ENCODE measurements at places on chromosomes 11 and 22.

- no peak for DNase-seq
- H3K4me3 ChIP-seq = no peak overlapping the region
- peaks cover 24% of the 10 kb centered on the region for H3K4me1 ChIP-seq
- no peaks in the 10 kb centered on the region for H3K27me3 ChIP-seq
- H3K36me3 ChIP-seq = no peaks in the 10 kb centered on the region
These were observed 152.5 kb upstream of the CADM1 start for GRCh38 chr11:115656669-115657068.

DNA sequence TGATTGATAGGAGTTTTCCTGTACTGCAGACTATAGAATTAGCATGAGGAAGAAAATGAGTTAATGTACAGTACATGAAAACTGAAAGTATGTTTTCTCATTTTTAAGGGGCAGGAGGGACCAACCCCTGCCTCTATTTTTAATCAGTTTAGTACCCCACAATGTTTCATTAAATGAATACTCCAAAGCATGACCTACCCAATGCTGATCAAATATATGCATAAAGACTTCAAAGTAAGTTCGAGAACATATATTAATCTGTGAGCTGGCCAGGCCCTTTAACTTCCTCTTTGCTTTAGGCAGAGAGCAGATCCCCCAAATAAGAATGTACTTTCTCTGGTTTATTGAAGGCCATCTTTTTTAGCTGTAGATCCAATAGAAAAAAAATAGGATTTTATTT, 161.0 kb downstream of the FCHSD2 start:
- no peaks in the 10 kb centered on the region for H3K4me1 ChIP-seq
- no peak for DNase-seq
- no peak overlapping the region for H3K27ac ChIP-seq
- H3K36me3 ChIP-seq = no peaks in the 10 kb centered on the region
- no peaks in the 10 kb centered on the region for H3K27me3 ChIP-seq

GRCh38 chr22:22316589-22316988, 72.0 kb downstream of the VPREB1 start:
- H3K36me3 ChIP-seq = peaks cover 46% of the 10 kb centered on the region
- H3K27ac ChIP-seq = no peak overlapping the region
- H3K4me1 ChIP-seq = no peaks in the 10 kb centered on the region
- DNase-seq = no peak
- H3K4me3 ChIP-seq = no peak overlapping the region

DNA sequence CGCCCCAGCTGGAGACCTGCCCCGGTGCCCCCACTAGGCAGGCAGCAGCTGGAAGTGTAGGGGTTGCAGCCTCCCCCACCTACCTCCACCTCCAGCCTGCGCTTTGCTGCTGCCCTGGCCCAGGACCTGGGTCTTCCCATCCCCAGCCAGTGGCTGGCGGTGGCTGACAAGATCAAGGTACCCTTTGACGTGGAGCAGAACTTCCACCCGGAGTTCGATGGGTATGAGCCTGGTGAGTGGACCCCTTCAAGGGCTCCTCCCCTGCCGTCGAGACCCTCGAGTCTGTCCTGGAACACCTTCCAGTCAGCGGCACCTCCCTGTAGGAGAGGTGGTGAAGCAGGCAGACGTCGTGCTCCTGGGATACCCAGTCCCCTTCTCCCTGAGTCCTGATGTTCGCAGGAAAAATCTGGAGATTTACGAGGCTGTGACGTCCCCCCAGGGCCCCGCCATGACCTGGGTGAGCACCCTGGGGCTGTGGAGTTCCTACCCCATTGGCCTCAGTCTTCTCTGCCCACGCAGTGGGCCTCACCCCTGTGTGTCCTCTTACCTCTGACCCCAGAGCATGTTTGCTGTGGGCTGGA, 4.4 kb downstream of the PGGHG start:
- H3K4me1 ChIP-seq = peaks cover 34% of the 10 kb centered on the region
- DNase-seq = no peak
- H3K4me3 ChIP-seq = no peak overlapping the region
- H3K27me3 ChIP-seq = peaks cover 30% of the 10 kb centered on the region
- no peak overlapping the region for H3K27ac ChIP-seq

GRCh38 chr11:567011-567628, 6.3 kb downstream of the RASSF7 start:
- peaks cover 56% of the 10 kb centered on the region for H3K4me1 ChIP-seq
- no peak overlapping the region for H3K27ac ChIP-seq
- H3K36me3 ChIP-seq = no peaks in the 10 kb centered on the region
- no peak for DNase-seq

GRCh38 chr11:26556582-26556981, 15.5 kb downstream of the MUC15 start:
- no peak for DNase-seq
- H3K4me3 ChIP-seq = no peak overlapping the region
- no peaks in the 10 kb centered on the region for H3K27me3 ChIP-seq
- no peaks in the 10 kb centered on the region for H3K4me1 ChIP-seq

GRCh38 chr11:128323381-128323780, 264.0 kb downstream of the ETS1 start:
- peak; percentile 49 for DNase-seq
- H3K27ac ChIP-seq = no peak overlapping the region
- no peak overlapping the region for H3K4me3 ChIP-seq
- H3K27me3 ChIP-seq = no peaks in the 10 kb centered on the region

DNA sequence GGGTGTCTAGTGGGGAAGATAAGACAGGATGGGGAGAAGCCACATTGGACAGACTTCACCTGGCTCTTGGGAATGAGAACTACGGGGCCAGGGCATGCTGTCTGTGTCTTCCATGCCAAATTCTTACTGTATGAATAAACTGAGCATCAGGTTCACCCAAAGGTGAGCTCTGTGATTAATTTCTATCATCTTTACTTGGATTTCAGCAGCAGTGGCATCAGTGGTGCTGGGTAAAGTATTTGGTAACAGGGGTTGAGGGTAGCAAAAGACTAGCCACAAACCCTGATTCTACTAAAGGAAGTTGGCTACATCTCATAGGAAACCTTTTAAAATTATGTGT, 38.8 kb downstream of the IRAG1 start:
- DNase-seq = no peak
- H3K27ac ChIP-seq = no peak overlapping the region
- no peak overlapping the region for H3K4me3 ChIP-seq
- H3K27me3 ChIP-seq = no peaks in the 10 kb centered on the region

GRCh38 chr11:43819926-43820325, 60.7 kb upstream of the ALKBH3 start:
- H3K36me3 ChIP-seq = no peaks in the 10 kb centered on the region
- H3K27me3 ChIP-seq = no peaks in the 10 kb centered on the region
- no peaks in the 10 kb centered on the region for H3K4me1 ChIP-seq
- H3K27ac ChIP-seq = no peak overlapping the region
- H3K4me3 ChIP-seq = no peak overlapping the region

- H3K27me3 ChIP-seq = peaks cover 84% of the 10 kb centered on the region
- no peak overlapping the region for H3K27ac ChIP-seq
- peaks cover 23% of the 10 kb centered on the region for H3K4me1 ChIP-seq
These were observed 1.4 kb downstream of the KCNC1 start for GRCh38 chr11:17735818-17736578.

GRCh38 chr22:21650280-21650679, 8.2 kb downstream of the SDF2L1 start:
- H3K36me3 ChIP-seq = peaks cover 25% of the 10 kb centered on the region
- H3K27ac ChIP-seq = no peak overlapping the region
- H3K4me3 ChIP-seq = no peak overlapping the region

DNA sequence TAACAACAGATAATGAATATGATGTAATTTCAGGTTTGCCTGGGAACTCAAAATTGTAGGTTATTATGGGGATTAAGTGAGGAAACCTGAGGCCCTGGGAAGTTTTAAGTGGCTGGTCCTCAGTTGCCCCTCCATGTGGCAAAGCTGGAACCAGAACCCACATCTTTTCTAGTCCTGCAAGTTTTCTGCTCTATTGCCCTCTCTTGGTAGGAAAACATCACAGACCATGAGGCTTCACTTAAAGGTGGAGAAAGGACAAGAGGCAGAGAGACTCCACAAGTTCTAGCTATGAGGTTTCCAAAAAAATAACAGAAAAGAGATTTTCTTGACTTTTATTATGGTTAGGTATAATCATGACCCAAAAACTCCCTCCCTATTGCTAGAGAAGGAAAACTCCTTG, 115.5 kb upstream of the DDI1 start:
- H3K4me1 ChIP-seq = peaks cover 1% of the 10 kb centered on the region
- no peaks in the 10 kb centered on the region for H3K27me3 ChIP-seq
- H3K27ac ChIP-seq = no peak overlapping the region
- no peak for DNase-seq
- H3K4me3 ChIP-seq = no peak overlapping the region
- H3K36me3 ChIP-seq = no peaks in the 10 kb centered on the region

- no peaks in the 10 kb centered on the region for H3K27me3 ChIP-seq
- H3K36me3 ChIP-seq = no peaks in the 10 kb centered on the region
- DNase-seq = peak; percentile 24
- no peaks in the 10 kb centered on the region for H3K4me1 ChIP-seq
- H3K27ac ChIP-seq = no peak overlapping the region
- H3K4me3 ChIP-seq = no peak overlapping the region
These were observed 363.5 kb upstream of the PITPNB start for GRCh38 chr22:28282405-28283067.

- no peak overlapping the region for H3K27ac ChIP-seq
- no peak overlapping the region for H3K4me3 ChIP-seq
- peaks cover 2% of the 10 kb centered on the region for H3K4me1 ChIP-seq
- H3K36me3 ChIP-seq = no peaks in the 10 kb centered on the region
- DNase-seq = no peak
These were observed 50.5 kb downstream of the POLD3 start for GRCh38 chr11:74642912-74643311.

GRCh38 chr11:19242179-19242932, 1.6 kb upstream of the E2F8 start:
- DNase-seq = peak; percentile 21
- H3K4me1 ChIP-seq = peaks cover 17% of the 10 kb centered on the region
- peaks cover 32% of the 10 kb centered on the region for H3K27me3 ChIP-seq
- no peaks in the 10 kb centered on the region for H3K36me3 ChIP-seq

DNA sequence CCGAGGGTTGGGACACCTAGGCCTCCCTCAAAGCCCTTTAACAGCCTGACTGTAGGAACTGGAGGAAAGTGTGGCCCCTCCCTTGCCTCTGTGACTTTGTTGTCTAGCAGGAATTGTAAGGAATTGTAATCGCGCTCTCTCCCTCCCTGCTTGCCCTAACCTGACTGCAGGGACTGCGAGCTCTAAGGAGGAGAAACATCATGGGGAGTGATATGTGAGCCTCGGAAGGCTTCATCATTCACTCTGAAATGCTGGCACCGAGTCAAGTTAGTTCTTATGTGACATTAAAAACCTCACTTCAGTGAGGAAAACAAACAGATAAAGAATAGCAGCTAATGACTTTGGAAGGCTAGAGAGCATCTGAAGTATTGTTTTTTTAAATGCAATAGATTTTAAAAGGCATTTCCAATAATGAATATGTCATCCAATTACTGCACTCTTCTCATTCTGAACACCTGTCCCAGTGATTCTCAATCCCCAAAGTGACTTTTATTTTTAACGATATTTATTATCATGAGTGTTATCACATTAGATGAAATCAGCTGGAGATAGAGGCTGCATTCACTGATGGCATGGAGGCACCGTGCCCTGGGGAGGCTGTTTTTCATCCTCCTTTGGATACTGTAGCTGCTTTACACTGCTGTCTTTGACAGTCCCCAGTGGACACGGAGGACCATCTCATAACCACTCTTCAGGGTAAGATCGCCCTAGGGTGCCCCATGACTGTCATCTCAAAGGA, 58.5 kb upstream of the NTM start:
- no peaks in the 10 kb centered on the region for H3K4me1 ChIP-seq
- H3K27me3 ChIP-seq = peaks cover 5% of the 10 kb centered on the region

- no peaks in the 10 kb centered on the region for H3K36me3 ChIP-seq
- DNase-seq = no peak
- H3K4me3 ChIP-seq = no peak overlapping the region
- peaks cover 13% of the 10 kb centered on the region for H3K27me3 ChIP-seq
- no peak overlapping the region for H3K27ac ChIP-seq
These were observed 295.0 kb downstream of the NTM start for GRCh38 chr11:131665344-131665968.

- peaks cover 4% of the 10 kb centered on the region for H3K36me3 ChIP-seq
- peaks cover 5% of the 10 kb centered on the region for H3K4me1 ChIP-seq
- no peak overlapping the region for H3K4me3 ChIP-seq
- no peak for DNase-seq
These were observed 24.7 kb downstream of the DGCR2 start for GRCh38 chr22:19097518-19097917.

GRCh38 chr22:38861170-38861876, 10.7 kb downstream of the CBX6 start:
- no peak for DNase-seq
- H3K27me3 ChIP-seq = peaks cover 7% of the 10 kb centered on the region
- peaks cover 17% of the 10 kb centered on the region for H3K4me1 ChIP-seq
- no peak overlapping the region for H3K27ac ChIP-seq

- H3K27ac ChIP-seq = no peak overlapping the region
- no peak overlapping the region for H3K4me3 ChIP-seq
- peak; percentile 51 for DNase-seq
- no peaks in the 10 kb centered on the region for H3K4me1 ChIP-seq
These were observed 83.6 kb downstream of the PIWIL4 start for GRCh38 chr11:94650756-94651155.

GRCh38 chr22:23215294-23216241, 35.3 kb downstream of the BCR start:
- H3K4me3 ChIP-seq = no peak overlapping the region
- H3K36me3 ChIP-seq = no peaks in the 10 kb centered on the region
- DNase-seq = no peak
- H3K27ac ChIP-seq = no peak overlapping the region
- H3K27me3 ChIP-seq = no peaks in the 10 kb centered on the region
- peaks cover 39% of the 10 kb centered on the region for H3K4me1 ChIP-seq

DNA sequence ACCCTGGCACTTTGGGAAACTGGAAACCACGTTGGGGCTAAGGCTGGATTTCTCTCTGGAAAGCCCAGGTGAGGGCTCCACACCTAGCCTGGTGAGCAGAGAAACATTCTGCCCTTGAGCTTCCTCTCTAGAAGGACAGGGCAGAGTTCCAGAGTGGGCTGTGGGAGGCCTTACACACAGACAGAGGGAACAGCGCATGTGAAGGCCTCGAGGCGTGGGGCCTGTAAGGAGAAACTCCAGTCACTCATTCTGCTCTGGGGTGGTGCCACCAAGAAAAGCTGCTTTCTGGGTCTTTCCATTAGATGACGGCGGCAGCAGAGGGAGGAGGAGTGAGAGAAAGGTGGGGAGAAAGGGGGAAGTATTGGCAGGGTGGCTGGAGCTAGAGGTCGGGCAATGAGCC, 183.1 kb downstream of the CHST1 start:
- H3K4me1 ChIP-seq = no peaks in the 10 kb centered on the region
- peaks cover 98% of the 10 kb centered on the region for H3K27me3 ChIP-seq
- no peak for DNase-seq
- no peak overlapping the region for H3K4me3 ChIP-seq
